ENCODE measurements at places on chromosomes 7 and 10. TPM values are rescaled to one million over a fixed set of nuclear protein-coding genes. Genes with fewer than 3 reads are reported as not detected.

DNA sequence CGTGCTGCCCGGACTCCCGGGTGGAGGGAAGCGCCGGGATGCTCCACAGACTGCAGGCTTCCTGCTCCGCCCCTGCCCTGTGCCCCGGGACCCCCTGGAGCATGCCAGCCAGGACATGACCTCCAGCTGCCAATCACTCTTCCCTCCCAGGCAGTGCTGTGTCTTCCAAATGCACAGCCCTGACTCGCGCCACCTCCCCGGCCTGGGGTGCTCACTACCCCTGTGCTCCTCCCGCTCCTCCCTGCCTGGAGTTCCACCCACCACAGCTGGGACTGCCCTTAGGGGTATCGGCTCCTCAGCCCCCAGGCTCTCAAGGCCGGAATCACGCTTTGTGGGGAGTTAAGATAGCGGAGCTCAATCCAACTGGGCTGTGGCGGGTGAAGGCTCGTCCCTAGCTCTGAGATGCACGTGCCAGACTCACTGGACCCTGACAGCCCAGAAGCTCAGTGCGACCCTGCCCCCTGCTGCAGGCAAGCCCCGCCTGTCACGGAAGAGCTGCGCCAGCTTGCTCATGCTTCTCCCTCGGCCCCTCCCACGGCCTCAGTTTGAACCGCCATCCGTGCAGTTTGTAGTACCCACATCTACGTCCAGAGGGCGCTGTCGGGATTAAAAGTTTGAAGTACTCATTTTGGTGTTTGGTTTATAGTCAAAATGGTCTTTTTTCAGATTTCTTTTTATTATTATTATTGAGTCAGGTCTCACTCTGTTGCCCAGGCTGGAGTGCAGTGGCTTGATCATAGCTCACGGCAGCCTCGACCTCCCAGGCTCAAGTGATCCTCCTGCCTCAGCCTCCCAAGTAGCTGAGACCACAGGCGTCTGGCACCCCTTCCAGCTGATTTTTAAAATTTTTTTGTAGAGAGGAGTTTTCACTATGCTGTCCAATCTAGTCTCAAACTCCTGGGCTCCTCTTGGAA is 142.5 kb upstream of the TCERG1L start:
- peak; percentile 13 for DNase-seq

DNA sequence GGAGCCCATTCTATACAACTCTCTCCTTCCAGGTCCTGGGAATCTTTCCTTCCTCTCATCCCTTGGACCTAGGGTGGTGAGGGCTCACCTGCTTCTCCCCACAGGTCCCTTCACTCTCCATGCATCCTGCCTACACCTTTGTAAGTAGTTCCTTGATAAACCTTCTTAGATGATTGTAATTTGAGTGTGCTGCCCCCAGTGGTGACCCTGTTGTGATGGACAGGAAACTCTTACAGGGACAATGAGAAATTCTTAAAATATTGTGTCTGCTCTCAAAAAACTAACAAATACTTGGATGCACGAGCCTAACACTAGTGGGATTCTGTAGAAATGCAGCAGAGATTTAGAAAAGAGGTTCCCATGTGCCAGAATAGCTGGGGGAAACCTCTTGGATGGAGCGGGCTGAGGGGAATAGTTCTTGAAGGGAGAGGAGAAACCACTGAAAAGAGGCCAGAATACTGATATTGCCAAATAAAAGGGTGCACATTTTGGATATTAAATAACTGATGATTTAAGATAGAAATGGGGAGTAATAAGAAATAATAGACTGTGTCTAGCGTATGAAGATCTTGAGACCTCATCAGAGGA is 6.7 kb upstream of the PAXIP1 start:
- DNase-seq, result no peak

GRCh38 chr7:39127058-39127457 is 149.3 kb downstream of the POU6F2 start:
- no peak for DNase-seq

The STEAP2 gene
- total RNA-seq, result not detected

The MARCHF5 gene
- total RNA-seq, result 33.0 TPM

- DNase-seq, result no peak
These were observed 8.3 kb downstream of the ANKRD7 start for GRCh38 chr7:118232837-118233236.

Measured in CD8-positive, alpha-beta memory T cell (primary cell).